ENCODE measurements at places on chromosomes 1 and 21.

- no peak for DNase-seq
Observed at GRCh38 chr1:62589321-62589720, 8.0 kb upstream of the ANGPTL3 start.

- no peak for DNase-seq
Observed at GRCh38 chr1:199821029-199821779, 206.3 kb upstream of the NR5A2 start.

- peak; percentile 93 for DNase-seq
Observed at GRCh38 chr1:1432951-1433803, 2.3 kb upstream of the VWA1 start.

- no peak for DNase-seq
Observed at GRCh38 chr1:37765916-37766664, 1.2 kb upstream of the EPHA10 start.

All from stomach (tissue), 19 donors.